ENCODE measurements at places on chromosomes 1 and 21. TPM values are rescaled to one million over a fixed set of nuclear protein-coding genes. Genes with fewer than 3 reads are reported as not detected.

DNAJC6 gene
- total RNA-seq = 4.3 TPM

CHI3L1 gene
- total RNA-seq = 0.24 TPM

KPNA6 gene
- total RNA-seq = 55.6 TPM

AIRE gene
- 0.10 TPM for total RNA-seq

NPR1 gene
- total RNA-seq = 0.56 TPM

KCNAB2 gene
- 118 TPM for total RNA-seq

KNCN gene
- not detected for total RNA-seq

ZYG11A gene
- total RNA-seq = 0.74 TPM

ANGPTL1 gene
- not detected for total RNA-seq

SHISAL2A gene
- total RNA-seq = 0.56 TPM
